Stimulated activated CD8-positive, alpha-beta memory T cell treated with anti-CD3 and anti-CD28 coated beads, Interleukin-4, amount 100 ng/mL, for 4 hours (primary cell): ENCODE measurements at places on chromosomes 3 and 15.

DNA sequence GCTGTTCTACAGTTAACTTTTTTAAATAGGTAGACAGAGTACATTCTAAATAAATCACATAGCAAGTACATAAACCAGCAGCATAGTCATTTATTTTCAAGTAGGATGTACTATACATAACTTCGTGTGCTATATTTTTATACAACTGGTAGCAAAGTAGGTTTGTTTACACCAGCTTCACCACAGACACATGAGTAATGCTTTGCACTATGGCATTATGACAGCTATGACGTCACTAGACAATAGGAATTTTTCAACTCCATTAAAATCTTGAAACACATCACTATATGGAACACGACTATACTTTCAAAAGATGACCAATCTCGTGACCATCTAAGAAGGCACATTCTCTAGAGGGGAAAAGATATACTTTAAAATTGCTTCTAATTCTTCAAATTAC is 3.5 kb downstream of the TEX55 start:
- DNase-seq = no peak

GRCh38 chr15:89836267-89837133 is 21.8 kb upstream of the ANPEP start:
- no peak for DNase-seq

GRCh38 chr15:57953874-57954273 is 111.6 kb downstream of the ALDH1A2 start:
- DNase-seq = no peak

DNA sequence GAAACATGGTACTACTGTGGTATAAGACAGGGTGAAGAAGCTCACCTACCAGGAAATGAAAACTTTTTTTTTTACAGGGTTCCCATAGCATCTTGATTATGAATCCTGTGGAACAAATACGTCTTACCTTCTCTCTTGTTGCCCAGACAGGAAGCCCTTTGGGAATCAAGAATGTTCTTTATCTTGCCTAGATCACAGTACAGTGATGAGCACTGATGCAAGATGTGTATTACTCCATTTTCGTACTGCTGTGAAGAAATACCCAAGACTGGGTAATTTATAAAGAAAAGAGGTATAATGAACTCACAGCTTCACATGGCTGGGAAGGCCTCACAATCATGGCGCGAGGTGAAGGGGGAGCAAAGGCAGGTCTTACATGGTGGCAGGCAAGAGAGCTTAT is 281.3 kb downstream of the UBE2E2 start:
- no peak for DNase-seq

DNA sequence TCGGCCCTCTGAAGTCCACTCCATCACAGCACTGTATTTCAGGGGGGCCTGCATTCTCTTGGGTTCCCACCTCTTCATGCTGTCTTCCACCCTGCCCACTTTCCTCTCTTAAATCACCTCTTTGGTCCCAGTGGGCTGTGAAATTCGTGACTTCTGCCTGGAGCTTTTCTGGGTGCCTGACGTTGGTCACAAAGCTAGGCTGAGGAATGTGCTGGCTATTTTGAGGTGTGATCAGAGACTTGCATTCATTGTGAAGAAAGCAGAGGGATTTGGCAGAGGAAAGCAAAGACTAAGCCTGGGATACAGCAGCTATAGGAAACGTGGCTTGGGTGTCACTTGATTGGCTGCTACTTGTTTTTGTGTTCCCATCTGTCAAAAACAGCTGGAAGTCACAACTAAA is 202.5 kb downstream of the SATB1 start:
- no peak for DNase-seq

- no peak for DNase-seq
Observed at GRCh38 chr15:39156646-39157250, 424.1 kb upstream of the THBS1 start.

DNA sequence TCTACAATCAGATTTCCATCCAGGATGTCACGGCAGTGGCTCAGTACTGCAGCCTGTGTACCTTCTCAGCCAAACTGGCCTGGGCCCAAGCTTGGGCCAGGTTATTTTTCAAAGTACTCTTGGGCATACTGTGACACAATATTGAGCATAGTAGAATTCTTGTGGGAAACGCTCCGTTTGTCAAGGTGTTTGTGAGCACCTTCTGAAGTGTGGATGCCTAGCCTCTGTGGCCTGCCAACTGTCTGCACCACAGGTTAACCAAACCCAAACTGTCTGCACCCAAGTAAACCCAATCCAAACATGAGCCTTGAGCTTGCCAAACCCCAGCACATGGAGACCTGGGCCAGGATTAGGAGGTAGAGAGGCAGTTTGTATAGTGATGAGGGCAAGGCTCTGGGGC is 25.4 kb downstream of the CTDSPL start:
- no peak for DNase-seq

DNA sequence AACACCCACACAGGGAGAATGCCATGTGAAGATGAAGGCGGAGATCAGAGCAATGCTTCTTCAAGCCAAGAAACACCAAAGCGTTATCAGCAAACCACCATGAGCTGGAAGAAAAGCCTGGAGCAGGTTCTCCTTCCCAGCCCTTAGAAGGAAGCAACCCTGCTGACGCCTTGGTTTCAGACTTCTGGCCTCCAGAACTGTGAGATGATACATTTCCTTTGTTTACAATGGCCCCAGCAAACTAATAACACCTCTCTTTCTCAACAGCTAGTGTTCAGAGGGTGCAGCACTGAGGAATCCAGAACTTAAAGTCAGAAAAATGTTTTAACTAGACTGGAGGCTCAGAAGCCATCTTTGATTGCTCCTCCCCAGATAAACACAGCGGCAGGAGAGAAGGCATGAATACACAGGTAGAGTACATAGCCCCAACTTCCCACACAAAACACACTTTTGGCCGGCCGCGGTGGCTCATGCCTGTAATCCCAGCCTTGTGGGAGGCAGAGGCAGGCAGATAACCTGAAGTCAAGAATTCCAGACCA is 132.4 kb upstream of the LPP start:
- DNase-seq = no peak

DNA sequence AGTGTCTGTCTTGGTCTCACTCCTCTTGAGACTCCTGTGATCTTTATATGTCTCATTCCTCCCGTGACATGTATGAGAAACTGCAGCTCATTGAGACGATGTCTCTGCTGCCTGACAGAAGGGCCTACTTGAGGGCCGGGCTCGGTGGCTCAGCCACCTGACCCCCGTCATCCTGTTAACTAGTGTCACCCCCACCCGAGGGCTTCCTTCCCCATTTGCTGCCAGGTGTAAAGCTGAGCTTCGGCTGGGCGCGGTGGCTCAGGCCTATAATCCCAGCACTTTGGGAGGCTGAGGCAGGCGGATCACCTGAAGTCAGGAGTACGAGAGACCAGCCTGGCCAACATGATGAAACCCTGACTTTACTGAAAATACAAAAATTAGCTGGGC is 12.7 kb downstream of the SEMA4B start:
- no peak for DNase-seq

- DNase-seq = no peak
Observed at GRCh38 chr15:30889196-30889595, 14.5 kb upstream of the FAN1 start.

DNA sequence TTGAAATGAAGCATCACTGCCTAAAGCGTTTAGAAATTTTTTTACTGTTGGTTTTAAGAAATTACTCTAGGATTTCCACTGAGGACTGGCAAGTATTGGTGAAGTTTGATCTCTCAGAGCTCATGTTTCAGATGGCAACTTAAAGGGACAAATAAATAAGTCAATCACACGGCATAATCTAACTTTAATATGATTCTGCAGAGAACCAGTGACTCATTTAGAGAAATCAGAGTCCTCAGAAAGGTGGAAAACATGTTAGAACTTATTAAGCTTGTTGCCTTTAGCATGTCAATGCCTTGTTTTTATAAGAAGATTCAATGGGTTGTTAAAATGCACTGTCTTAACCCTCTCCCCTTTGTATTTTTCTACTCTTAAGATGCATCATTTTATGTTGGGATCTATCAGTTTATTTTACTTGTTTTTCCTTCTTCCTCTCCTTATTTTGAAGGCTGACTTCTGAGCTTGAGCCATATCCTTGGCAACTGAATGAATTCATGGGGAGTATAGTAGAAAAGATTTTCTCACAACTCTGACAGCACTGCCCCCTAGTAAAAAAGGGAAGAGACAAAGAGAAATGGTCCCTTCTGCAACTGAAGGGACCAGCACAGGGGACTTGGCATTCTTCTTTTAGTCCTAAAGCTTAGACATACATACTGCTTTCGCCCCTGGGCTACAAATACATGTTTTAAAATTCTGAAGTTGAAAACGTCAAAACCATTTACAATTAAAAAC is 431.2 kb downstream of the LPP start:
- no peak for DNase-seq

- no peak for DNase-seq
Observed at GRCh38 chr3:53921296-53921695, 29.6 kb upstream of the SELENOK start.

- no peak for DNase-seq
Observed at GRCh38 chr15:35958975-35959374, 413.0 kb upstream of the DPH6 start.

DNA sequence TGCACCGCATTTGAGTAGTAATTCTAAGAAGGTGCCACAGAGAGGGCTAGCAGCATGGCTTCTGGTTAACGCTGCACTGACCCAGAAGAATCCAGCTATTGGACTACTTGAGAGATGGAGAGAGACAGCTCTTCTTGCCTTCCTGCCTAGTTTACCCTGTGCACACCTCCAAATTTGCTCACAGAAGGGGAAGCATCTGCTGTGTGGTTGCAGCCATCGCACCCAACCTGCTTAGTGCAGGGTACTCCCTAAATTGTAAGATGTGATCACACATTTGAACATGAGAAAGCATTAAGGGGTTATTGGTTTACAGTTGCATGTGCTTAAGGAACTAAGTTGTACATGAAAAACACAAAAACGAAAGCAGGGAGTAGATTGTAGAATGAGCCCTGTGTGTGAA is 122.1 kb downstream of the FOXB1 start:
- DNase-seq = no peak

DNA sequence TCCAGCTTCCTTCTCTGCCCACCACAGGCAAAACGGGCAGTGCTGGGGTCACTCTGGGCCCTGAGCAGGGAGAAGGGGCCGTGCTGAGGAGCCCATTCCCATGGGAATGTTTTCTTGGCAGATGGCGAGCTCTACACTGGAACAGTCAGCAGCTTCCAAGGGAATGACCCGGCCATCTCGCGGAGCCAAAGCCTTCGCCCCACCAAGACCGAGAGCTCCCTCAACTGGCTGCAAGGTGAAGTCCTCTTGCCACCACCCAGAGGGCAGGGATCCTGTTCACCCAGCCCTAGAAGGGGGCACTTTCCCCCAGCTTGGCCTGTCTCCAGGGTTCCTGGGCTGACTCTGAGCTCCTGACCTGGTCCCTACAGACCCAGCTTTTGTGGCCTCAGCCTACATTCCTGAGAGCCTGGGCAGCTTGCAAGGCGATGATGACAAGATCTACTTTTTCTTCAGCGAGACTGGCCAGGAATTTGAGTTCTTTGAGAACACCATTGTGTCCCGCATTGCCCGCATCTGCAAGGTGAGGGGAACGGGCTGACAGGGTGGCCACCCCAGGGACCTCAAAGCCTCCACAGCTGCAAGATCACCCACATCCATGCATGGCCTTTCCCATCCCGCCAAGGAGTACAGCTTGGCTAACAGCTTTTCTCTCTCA is 12.4 kb downstream of the CIB1 start:
- DNase-seq = no peak

- no peak for DNase-seq
Observed at GRCh38 chr3:58884453-58884852, 165.4 kb downstream of the CFAP20DC start.

DNA sequence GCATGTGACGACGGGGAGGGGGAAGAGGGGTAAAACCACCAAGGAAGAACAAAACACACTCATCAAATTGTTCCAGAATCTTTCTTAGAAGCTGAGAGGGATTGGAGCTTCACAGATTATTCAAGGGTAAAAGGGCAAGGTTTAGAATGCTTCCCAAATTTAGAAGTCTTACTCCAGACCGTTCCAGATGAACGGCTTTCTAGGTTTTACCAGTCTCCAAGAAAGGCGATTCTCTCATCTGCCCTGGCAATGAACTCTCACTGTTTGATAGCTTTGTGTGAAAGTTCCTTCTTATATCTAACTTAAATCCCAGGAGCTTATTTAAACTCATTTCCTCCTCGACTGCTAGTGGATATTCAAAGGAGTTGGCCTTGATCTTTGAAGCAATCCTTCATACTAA is 124.3 kb upstream of the PRICKLE2 start:
- DNase-seq = no peak

- no peak for DNase-seq
Observed at GRCh38 chr3:186525369-186526255, 18.6 kb downstream of the CRYGS start.

- no peak for DNase-seq
Observed at GRCh38 chr3:47005212-47006144, 26.0 kb downstream of the NBEAL2 start.

GRCh38 chr3:126816986-126817777 is 113.1 kb downstream of the CHCHD6 start:
- DNase-seq = no peak

DNA sequence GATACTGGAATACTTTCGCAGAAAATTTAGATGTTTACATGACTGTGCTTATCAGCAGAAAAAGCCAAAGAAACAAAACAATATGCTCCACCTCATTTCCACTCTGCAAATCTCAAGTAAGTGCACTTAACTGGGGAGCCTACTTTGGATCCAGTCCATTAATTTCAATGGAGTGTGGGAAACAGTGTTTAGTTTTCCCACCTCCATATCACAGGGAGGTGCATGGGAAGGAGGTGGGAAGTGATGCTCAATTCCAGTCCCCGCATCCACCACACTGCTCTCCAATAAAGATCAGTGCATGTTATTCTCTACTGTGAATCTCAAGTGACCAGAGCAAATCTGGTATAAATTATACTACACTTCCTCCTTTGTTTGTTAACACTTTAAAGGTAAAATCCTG is 2.9 kb downstream of the NEDD4 start:
- DNase-seq = no peak

DNA sequence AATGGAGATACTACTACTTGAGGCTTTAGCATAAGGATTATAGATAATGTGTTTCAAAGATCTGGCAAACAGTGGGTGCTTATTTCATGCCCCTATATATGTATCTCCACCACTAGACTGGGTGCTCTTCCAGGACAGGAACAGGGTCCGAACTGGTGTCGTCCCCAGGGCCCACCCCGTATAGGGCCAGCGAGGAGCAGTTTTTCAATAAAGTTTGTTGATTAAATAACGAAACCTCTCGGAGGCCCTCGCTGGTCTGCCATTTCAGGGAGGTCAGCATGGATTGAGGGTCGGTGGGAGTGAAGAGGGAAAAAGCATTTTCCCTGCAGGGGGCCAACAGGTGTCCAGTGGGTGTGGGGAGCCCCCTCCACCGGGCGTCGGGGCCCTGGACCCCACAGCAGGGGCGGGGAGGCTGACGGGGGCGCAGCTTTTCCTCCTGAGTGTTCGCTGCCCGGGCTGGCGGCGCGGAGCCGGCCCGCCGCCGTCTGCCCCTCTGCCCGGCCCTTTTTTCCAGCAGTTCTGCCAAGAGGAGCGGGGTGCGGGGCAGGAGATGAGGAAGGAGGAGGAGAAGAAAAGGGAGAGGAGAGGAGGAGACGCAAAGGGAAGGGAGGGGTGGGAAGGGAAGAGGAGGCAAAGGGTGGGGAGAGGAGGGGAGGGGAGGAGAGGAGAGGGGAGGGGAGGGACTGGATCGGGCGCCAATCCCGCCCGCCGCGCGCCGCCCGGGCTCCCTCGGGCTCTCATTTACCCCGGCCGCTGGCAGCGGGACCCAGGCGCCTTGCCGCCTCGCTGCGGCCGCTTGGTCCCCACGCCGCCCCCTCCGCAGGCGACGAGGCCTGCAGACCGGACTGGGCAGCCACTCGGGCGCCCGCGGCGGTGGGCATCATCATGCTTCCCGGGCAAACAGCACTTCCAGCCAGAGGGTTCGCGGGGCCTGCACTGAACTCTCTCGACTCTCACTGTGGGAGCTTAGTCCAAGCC is 66.3 kb downstream of the ISG20 start:
- DNase-seq = no peak

GRCh38 chr3:138125548-138126221 is 6.5 kb downstream of the A4GNT start:
- DNase-seq = no peak
